Smooth muscle cell of trachea (primary cell): ENCODE measurements at places on chromosomes 3 and 15. TPM values are rescaled to one million over a fixed set of nuclear protein-coding genes. Genes with fewer than 3 reads are reported as not detected.

The CLDN11 gene
- total RNA-seq = 211 and 779 TPM in 2 replicates

The LNP1 gene
- total RNA-seq = 5.0 and 6.8 TPM in 2 replicates

The ADAMTS9 gene
- 0.66 and 1.5 TPM in 2 replicates for total RNA-seq

The TRAIP gene
- total RNA-seq = 1.2 and 4.4 TPM in 2 replicates

The CCDC54 gene
- not detected in 2 replicates for total RNA-seq

The SLC12A1 gene
- not detected in 2 replicates for total RNA-seq

The LRCH3 gene
- 59.1 and 83.5 TPM in 2 replicates for total RNA-seq

The FANCD2 gene
- 2.8 and 25.7 TPM in 2 replicates for total RNA-seq

The THAP10 gene
- total RNA-seq = 2.5 and 3.3 TPM in 2 replicates

The RASGRP1 gene
- total RNA-seq = under 0.01 TPM in 2 replicates

The WDR93 gene
- not detected in 2 replicates for total RNA-seq

The TSEN2 gene
- total RNA-seq = 12.6 and 17.0 TPM in 2 replicates

The CCDC80 gene
- total RNA-seq = 386 and 910 TPM in 2 replicates

The FSIP1 gene
- total RNA-seq = 1.6 and 2.6 TPM in 2 replicates

The RBPMS2 gene
- total RNA-seq = not detected in 2 replicates

The ECE2 gene
- total RNA-seq = under 0.01 TPM in 1 of 2 replicates, not detected in the other

The TAGLN3 gene
- total RNA-seq = 0.87 and 0.99 TPM in 2 replicates

The COPG1 gene
- total RNA-seq = 342 and 398 TPM in 2 replicates

The LRRC58 gene
- total RNA-seq = 25.3 and 32.6 TPM in 2 replicates

The PROK2 gene
- total RNA-seq = not detected in 2 replicates

The GP9 gene
- not detected in 2 replicates for total RNA-seq

The CHMP2B gene
- 21.2 and 33.7 TPM in 2 replicates for total RNA-seq

The SLC15A2 gene
- under 0.01 and 0.50 TPM in 2 replicates for total RNA-seq

The EXD1 gene
- under 0.01 TPM in 1 of 2 replicates, not detected in the other for total RNA-seq

The CSTA gene
- 2.6 and 7.8 TPM in 2 replicates for total RNA-seq

The LRRIQ4 gene
- not detected in 2 replicates for total RNA-seq

The GREM1 gene
- 141 and 1,212 TPM in 2 replicates for total RNA-seq

The SST gene
- total RNA-seq = not detected in 2 replicates

The UACA gene
- 107 and 164 TPM in 2 replicates for total RNA-seq

The ADGRG7 gene
- total RNA-seq = not detected in 2 replicates

The NR2C2 gene
- 22.3 and 28.8 TPM in 2 replicates for total RNA-seq

The EIF4A2 gene
- total RNA-seq = 717 and 813 TPM in 2 replicates

The MAP1A gene
- 150 and 180 TPM in 2 replicates for total RNA-seq

The TLR9 gene
- total RNA-seq = under 0.01 and 0.17 TPM in 2 replicates

The FBXL2 gene
- 20.2 and 25.2 TPM in 2 replicates for total RNA-seq

The HGD gene
- total RNA-seq = 0.17 and 0.29 TPM in 2 replicates

The RRP9 gene
- total RNA-seq = 18.6 and 20.5 TPM in 2 replicates

The KCNAB1 gene
- total RNA-seq = under 0.01 and 2.8 TPM in 2 replicates

The ROPN1B gene
- not detected in 2 replicates for total RNA-seq

The OR5K1 gene
- not detected in 2 replicates for total RNA-seq

The SEMA3G gene
- under 0.01 and 0.15 TPM in 2 replicates for total RNA-seq

The TNK2 gene
- total RNA-seq = 7.6 and 10.9 TPM in 2 replicates

The CPLX3 gene
- not detected in 2 replicates for total RNA-seq

The CTXN2 gene
- not detected in 2 replicates for total RNA-seq

The PDCD7 gene
- 25.3 and 26.1 TPM in 2 replicates for total RNA-seq

The ERICH6 gene
- total RNA-seq = 0.15 and 0.17 TPM in 2 replicates

The NEK10 gene
- 38.5 and 54.3 TPM in 2 replicates for total RNA-seq

The MYO9A gene
- 43.7 and 59.1 TPM in 2 replicates for total RNA-seq

The THSD4 gene
- 31.3 and 52.6 TPM in 2 replicates for total RNA-seq

The NPAP1 gene
- not detected in 2 replicates for total RNA-seq

The ADAMTSL3 gene
- 0.17 and 1.2 TPM in 2 replicates for total RNA-seq

The GRAMD2A gene
- 0.15 and 0.33 TPM in 2 replicates for total RNA-seq

The DZIP1L gene
- 26.3 and 34.2 TPM in 2 replicates for total RNA-seq

The TTBK2 gene
- 8.9 and 11.8 TPM in 2 replicates for total RNA-seq
